ENCODE measurements at places on chromosomes 1 and 21.

DNA sequence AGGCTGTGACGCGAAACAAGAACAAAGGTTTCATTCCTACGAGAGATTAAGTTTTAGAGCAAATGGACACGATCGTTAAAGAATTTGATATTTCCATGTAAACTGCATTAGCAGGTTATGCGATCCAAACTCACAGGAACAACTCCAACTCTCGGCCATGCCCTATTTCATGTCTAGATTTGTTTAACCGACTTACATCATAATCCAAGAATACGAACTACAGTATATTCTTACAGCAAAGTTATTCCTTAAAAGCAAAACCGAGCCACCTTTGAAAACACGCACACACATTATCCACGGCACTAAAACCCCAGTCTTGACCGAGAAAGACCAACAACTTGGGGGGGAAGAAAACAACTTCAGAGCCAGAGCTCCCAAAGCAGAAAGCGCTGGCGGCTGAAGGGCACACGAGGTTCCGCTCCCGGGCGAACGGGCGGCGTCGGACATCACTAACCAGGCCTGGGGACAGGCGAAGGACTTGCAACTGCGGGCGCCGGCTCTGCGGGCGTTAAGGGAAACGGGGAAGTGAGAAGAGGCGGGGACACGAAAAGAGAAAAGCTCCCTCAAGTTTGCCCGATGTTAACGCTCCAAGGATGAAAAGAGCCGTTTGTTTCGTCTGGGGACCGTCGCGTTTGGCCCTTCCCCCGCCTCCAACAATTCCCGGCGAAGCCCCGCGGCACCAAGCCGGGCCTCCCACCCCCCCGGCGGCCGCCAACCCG lies 690 bp downstream of the B3GALNT2 start:
- DNase-seq: no peak

DNA sequence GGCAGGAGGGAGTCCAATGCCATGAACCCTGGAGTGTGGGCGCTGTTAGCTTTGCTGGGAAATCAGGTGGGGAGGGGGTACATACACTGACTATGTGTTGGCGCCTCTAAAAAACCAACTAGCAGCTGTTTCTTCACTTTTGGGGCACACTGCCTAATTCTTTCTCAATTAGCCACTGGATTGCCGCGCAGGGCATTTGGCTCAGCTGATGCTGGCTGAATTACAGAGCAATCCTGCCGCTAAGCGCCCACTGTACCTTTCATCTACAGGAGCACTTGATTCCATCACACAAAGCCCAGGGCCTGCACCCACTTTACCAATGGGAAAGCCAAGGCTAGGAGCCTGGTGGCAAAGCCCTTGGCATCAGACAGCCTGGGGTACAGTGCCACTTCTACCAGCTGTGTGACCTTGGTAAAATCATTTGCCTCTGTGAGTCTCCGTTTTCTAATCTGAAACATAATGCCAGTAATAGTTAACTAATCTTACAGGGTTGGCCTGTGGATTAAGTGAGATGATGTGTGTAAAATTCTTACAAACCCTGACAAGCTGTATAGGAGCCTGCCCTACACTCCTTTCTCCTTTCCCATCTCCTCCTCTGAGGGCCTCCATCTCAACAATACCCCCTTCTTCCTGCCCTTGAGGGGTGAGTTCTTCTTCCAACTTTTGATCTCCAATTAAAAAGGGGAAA lies 59.0 kb downstream of the UBE2T start:
- DNase-seq: no peak

GRCh38 chr21:36909423-36909822 lies 57.0 kb downstream of the HLCS start:
- DNase-seq: no peak

DNA sequence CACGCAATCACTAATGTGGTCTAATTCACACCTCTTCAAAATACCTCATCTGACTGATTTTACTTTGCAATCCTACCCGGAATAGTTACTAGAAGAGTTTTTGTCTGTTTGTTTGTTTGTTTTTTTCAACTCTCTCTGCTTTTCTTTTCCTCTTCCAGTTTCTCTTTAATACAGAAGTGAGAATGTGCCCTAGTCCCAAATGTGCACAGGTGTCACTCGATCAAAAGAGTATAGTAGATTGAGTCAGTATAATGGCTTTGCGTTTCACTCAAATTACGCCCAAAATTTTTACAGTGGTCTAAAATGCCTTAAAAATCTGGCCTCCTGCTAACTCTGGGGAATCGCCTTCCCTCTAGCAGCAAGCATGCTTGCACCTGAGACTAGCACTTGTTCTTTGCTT lies 1536.8 kb downstream of the KCNT2 start:
- DNase-seq: no peak

DNA sequence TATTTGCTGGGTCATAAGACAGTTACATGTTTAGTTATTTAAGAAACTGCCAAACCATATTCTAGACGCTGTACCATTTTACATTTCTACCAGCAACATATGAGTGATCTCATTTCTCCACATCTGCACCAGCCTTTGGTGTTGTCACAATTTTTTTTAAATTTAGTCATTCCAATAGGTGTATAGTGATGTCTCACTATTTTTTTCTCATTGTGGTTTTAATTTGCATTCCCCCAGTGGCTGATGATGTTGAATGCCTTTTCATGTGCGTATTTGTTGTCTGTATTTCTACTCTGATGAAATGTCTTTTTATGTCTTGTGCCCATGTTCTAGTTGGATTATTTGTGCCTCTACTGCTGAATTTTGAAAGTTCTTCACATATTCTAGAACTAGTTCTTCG lies 38.4 kb downstream of the NFASC start:
- no peak for DNase-seq

DNA sequence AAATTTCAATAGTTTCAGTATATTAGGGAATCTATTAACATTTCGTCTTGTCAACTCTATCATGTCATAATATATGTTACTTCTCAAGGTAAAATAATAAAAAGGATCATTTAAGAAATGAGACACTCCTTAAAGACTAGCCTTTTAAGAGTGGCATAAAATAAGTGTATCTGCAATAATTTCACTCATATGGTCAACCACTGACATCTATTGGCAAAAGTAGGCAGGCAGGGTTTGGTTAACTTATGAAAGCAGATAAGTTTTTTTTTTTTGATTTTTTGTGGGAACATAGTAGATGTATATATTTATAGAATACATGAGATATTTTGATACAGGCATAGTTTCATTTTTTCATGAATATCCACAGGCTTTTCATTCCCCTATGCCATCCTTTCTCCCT lies 5.5 kb upstream of the RGS21 start:
- DNase-seq: peak; percentile 4

- no peak for DNase-seq
Observed at GRCh38 chr1:232127190-232127589, 500.6 kb downstream of the DISC1 start.

- DNase-seq: no peak
Observed at GRCh38 chr1:214404571-214405213, 123.7 kb downstream of the SMYD2 start.

DNA sequence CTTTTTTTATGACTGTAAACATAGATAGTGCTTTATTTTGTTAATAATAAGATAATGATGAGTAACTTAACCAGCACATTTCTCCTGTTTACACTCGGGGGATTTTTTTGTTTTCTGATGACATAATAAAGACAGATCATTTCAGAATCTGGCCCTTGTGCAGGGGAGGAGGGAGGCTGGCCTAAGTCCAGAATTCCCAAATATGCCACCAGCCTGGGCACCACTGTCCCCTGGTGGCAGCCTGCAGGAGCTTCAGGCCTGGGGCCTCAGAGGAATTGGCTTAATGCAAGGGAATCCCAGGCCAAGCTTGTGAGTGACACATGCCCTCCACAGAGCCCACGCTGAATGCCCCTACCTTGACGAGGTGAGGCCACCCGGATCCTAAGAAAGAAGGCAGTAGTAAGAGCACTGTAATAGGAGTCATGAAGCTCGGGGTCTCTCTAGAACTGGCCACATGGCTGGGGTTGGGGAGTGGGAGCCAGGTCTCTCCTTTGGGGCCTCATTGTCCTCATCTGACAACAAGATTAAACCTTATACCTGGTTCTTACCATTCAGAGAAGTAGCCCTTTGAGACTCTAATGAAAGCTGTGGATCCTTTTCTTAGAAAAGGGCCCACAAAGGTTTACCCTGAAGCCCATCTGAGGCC lies 24.1 kb downstream of the ETNK2 start:
- DNase-seq: peak; percentile 63

- no peak for DNase-seq
Observed at GRCh38 chr1:242206994-242207393, 208.1 kb upstream of the MAP1LC3C start.

DNA sequence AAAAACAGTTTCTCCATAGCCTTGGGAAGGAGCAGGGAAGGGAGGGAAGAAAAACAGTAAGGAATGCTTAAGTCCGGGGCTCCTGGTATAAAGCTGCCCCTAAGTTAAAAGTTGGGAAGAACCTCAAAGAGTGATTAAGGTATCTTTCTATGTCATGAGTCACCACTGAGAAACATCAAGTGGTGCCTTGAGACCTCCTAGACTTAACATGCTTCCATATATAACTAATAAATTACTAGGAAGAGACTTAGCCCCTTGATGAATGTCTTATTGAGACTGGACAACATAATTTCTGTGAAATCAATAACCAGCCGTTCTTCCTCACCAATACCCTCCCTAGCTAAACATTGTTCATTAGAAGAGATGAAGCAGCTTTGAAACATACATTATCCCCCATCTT lies 121.8 kb upstream of the SLC44A3 start:
- DNase-seq: no peak

- no peak for DNase-seq
Observed at GRCh38 chr1:114355240-114355639, 155.8 kb downstream of the TRIM33 start.

GRCh38 chr1:164855716-164856329 lies 296.8 kb downstream of the PBX1 start:
- no peak for DNase-seq

GRCh38 chr1:99573431-99574217 lies 72.3 kb upstream of the PALMD start:
- no peak for DNase-seq

DNA sequence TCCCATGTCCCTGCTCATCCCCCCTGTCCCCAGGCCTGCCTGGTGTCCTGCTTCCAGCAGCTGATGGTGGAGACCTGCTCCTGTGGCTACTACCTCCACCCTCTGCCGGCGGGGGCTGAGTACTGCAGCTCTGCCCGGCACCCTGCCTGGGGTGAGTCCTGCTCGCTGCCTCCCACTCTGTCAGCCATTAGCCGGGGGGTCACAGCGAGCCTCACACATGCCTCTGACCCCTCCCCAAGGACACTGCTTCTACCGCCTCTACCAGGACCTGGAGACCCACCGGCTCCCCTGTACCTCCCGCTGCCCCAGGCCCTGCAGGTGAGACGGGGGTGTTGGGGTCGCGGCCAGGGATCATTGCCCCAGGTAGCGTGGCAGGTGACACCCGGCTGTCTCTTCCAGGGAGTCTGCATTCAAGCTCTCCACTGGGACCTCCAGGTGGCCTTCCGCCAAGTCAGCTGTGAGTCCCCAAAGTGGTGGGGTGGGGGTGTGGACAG lies 10.0 kb downstream of the SCNN1D start:
- DNase-seq: peak; percentile 19

DNA sequence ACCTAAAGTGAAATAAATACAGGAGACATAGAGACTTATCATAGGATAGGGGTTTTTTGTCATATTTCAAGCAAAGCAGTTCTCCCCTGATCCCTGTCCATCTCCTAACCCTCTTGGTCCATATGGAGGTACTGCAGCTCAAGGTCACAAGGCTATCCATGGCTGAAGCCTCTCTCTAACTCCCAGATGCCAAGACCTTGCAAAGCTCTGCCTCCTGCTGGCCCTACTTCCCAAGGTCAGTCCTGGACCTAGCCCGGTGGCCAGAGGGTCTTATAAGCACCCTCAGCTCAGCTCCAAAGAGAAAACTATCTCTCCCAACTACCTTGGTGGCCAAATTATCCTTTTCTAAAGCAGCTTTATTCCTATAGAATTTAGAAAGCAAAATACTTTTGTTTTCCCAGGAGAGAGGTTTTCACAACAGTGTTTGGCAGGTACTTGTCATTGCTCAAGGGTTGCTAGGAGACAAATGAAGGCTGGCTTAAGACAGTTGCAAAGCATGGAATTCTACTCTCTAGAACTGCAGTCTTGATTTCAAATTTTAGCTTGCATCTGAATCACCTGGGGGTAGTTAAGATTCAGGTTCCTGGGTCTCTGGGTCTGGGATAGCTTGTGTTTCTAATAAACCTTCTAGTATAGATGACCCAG lies 121.5 kb downstream of the XCL2 start:
- DNase-seq: no peak

GRCh38 chr21:29667651-29668050 lies 272.1 kb downstream of the GRIK1 start:
- no peak for DNase-seq
